Memory B cell (primary cell): ENCODE measurements at places on chromosomes 1 and 21.

DNA sequence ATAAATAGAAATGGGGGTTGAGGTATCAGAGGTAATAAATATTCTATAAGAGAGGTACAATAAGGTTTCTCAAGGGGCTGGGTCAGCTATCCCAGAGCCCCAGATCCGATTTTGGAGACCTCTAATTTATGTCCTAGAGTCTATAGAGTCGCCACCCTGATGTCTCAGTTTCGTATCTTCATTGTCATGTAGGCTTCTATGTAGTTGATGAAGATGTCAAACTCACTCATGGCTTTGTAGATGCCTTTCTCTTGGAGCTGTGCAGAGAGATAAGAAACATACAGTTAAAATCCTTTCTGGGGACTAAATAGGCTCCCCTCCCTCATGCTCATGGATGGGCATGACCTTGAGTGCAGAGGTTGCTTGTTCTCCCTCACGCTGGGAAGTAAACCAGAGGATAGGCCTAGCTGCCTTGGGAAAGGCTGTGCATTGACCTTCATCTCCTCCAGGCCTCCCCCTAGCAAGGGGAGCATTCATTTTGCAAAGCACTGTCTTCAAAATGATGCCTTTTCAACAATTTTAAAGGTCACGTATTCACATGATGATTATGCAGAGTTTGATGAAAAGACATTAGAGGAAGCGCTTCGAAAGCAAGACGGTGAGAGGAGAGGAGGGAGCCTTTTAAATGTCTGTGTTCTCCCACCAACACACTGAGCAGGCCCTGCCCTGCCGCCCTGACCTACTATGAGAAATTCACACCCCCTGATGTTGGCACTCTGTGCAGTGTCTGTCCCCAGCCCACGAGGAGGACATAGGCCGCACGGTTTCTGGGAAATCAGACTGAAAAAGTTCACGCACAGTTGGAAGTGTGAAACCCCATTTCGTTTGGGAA, 1.9 kb upstream of the IL19 start:
- DNase-seq: no peak

GRCh38 chr21:34796518-34797200, 127.9 kb downstream of the CLIC6 start:
- DNase-seq: no peak

DNA sequence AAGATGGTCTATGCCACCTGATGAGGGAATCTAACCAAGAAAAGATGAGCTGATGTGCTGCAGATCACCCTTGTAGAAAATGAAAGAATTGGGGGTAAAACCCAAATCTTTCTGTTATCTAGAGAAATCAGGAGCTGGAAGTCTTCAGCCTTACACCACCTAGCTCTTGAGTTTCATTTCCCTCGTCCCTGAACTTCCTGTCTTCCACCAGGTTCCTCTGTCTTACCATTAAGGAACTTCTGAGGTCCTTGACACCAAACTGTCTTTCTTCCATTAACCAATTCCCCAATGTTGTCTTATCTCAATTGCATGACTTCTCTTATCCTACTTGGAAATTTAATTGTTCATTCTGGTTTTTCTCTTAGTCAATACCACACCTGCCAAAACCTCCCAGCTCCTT, 31.5 kb downstream of the LPAR3 start:
- DNase-seq: no peak

- DNase-seq: no peak
These were observed 5.2 kb downstream of the SNAP47 start for GRCh38 chr1:227740401-227740960.

DNA sequence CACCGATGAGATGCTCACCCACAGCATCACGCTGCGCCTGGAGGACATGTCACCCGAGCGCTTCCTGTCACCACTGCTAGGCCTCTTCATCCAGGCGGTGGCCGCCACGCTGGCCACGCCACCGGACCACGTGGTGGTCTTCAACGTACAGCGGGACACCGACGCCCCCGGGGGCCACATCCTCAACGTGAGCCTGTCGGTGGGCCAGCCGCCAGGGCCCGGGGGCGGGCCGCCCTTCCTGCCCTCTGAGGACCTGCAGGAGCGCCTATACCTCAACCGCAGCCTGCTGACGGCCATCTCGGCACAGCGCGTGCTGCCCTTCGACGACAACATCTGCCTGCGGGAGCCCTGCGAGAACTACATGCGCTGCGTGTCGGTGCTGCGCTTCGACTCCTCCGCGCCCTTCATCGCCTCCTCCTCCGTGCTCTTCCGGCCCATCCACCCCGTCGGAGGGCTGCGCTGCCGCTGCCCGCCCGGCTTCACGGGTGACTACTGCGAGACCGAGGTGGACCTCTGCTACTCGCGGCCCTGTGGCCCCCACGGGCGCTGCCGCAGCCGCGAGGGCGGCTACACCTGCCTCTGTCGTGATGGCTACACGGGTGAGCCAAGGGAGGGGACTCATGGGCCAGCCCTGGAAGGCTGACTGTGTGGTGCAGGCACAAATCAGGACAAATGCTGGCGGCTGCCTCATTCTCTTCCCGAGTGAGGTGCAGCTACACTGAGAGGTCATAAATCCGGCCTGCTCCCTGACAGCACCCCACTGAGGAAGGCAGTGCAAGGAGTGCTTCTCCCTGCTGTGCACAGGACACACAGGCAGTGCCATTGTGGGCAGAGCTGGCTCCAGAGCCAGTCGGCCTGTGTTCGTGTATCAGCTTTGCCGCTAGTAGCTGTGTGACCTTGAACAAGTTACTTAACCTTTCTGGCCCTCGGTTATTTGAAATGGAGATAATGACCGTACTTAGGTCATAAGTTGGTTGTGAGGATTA, 9.4 kb downstream of the CELSR2 start:
- no peak for DNase-seq

DNA sequence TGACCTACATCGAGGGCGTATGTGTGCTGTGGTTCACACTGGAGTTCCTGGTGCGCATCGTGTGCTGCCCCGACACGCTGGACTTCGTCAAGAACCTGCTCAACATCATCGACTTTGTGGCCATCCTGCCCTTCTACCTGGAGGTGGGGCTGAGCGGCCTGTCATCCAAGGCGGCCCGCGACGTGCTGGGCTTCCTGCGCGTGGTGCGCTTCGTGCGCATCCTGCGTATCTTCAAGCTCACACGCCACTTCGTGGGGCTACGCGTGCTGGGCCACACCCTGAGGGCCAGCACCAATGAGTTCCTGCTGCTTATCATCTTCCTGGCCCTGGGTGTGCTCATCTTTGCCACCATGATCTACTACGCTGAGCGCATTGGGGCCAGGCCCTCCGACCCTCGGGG, 13.0 kb downstream of the KCNC4 start:
- DNase-seq: no peak

DNA sequence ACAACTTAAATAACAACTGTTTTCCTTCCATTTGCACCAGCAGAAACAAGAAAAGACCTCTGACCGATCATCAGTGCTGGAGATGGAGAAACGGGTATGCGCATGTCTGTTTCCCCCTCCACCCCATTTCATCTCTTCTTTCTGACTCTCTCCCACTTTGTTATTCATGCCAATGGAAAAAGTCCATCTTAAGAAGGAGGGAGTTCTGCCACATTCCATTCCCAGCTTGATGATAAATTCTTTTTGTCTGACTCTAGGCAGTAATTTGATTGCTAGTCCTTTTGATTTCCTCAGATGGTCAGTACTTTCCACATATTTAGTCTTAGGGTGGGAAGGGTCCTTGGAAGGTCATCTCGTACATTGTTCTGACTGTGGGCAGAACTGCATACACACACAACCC, 142.5 kb downstream of the SYT2 start:
- no peak for DNase-seq

DNA sequence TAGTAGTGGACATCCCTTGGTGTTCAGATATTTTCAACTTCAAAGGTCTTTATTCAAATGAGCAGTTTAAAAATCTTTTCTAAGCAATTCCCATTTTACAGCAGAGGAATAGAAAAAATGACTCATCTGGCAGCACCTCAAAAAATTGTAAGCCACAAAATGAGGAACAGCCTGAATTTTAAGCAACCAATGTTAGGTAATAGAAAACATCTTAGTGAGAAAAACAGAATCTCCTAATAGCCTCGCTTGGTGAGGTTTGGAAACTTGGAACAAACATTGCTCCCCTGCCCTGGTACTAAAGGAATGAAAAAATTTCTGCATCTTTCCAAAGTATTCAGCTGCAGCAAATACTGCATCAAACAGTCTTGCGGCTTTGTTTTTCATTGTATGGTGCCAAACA, 264.4 kb downstream of the NTNG1 start:
- DNase-seq: no peak
